Stimulated activated CD8-positive, alpha-beta memory T cell treated with anti-CD3 and anti-CD28 coated beads, Interleukin-2, amount 100 ng/mL, for 48 hours (primary cell): ENCODE measurements at places on chromosomes 6 and 20.

- DNase-seq: no peak
Observed at GRCh38 chr6:108113557-108114519, 39.3 kb upstream of the OSTM1 start.

GRCh38 chr6:130134582-130134981 is 88.2 kb downstream of the SAMD3 start:
- DNase-seq: no peak

DNA sequence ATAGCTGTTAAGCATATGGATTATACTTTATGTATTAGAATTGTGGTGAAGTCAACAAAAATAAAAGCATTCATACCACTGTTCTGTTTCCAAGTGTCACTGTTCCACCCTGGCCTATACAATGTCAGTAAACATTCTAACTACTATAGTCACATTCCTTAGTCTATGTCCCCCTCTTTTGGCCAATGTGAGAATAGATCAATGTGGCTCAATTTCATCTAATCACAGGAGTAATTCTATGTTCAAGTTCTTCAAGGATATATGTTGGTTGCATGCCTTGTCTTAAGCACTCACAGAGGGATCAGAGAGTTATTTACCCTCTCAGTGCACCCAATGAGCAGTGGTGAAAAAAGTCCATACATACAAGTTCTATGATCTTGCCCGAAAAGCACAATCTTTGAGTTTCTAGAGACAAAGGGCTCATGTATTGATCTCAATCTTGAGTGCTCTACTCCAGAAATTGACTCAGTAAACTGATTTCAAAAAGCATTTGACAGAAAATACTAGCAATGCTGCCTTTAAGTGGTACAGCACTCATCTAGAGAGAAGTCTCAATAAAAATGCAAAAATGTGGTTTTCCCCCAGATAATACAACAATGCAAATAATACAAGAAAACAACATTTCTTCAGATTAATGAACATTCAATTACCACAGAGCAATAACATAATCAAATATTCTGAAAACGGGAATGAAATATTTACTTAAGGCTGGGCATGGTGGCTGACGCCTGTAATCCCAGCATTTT is 16.5 kb downstream of the SMLR1 start:
- no peak for DNase-seq

DNA sequence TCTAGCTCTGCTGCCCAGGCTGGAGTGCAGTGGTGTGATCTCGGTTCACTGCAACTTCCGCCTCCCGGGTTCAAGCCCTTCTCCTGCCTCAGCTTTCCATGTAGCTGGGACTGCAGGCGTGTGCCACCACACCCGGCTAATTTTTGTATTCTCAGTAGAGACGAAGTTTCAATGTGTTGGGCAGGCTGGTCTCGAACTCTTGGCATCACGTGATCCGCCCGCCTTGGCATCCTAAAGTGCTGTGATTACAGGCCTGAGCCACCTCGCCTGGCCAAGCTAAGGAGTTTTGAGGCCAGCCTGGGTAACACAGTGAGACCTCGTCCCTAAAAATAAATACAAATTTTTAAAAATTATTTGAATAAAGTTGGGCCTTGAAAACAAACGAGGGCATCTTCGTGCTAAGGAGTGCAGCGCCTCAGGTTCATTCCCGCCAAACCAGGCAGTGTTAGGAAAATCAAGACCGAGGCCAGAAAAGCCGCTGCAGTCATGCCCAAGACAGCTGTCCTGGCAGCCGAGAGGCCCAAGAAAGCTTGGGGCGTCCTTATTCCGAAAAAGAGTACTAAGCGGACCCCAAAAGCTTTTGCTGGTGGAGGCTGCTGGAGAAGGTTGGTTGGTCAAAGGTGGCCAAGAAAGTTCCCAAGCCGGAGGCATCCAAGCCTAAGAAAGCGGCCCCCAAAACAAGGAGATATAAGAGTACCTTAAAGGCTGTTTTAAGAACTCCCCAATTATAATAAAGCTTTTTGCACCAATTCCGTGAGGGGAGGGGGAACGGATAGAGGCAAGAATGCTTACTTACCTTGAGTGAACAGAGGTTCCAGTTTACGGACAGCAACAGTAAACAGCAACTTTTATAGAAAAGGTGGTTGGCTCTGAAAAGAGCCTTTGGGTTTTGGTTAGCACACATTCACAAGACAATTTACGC is 109.0 kb downstream of the HFE start:
- no peak for DNase-seq

DNA sequence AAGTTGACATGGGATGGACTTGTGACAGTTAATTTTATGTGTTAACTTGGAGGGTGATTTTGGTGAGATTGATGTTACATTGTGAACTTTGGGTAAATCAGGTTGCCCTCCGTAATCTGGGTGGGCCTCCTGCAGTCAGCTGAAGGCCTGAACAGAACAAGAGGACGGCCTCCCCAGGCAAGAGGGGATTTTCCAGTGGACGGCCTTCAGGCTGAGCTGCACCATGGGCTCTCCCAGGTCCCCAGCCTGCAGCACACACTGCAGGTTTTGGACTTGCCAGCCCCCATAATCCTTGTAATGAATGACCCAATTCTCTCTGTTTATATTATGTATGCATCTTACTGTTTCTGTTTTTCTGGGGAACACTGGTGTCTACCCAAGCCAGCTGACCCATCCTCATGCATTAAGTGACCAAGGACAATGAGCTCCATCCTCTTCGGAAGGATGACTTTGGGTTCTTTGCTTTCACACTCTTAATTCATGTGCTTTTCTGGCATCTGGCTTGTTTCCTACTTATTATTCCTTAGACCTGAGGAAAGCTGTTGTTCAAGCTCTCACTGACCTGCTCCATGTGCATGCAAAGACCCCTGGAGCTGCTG is 64.2 kb downstream of the DACT2 start:
- no peak for DNase-seq

DNA sequence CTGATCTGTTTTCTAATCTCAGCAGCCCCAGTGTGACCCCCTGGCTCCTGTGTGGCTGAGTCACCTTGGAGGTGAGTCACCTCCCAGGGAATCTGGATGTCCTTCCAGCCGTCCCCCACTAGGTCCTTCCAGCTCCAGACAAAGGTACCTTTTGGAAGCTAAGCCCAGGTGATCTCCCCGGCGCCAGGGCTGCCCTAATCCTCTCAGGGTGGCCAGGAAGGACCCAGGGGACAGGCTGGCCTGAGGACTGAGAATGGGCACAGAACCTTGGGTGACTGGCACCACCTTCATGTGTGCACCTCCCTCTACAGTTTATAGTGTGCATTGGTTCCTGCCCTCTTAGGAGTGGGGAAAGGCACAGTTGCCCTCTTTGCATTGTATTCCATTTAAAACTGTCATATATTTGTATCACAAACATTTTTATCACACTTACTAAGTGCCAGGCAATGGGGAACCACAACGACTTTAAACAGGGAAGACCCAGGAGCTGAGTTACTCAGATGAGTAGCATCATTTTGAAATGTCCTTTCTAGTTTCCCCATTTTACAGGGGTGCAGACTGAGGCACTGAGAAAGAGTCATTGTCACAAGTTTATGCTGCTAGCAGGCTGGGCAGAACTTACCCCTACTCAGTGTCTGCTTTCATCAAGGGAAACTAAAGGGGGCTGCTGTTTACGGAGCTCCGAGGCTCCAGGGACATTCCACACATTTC is 2.6 kb upstream of the BPIFB4 start:
- DNase-seq: no peak

DNA sequence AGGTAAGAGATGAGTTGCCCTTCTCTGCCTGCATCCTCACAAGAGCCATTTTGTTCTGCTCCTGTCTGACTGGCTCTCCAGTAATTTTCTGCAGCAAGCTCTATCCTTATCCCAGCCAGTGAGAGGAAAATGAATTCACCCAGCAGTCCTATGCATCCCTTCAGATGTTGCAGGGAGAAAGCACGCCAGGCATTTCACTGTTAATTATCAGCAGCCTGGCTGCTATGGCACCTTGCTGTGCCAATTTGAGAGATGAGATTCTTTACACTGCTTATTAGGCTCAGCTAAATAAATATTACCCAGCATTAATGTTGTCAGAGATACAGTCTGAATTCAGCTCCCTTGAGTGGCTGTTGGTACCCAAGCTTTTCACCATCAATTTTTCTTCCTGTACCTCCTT is 61.1 kb upstream of the SNAP25 start:
- DNase-seq: no peak

DNA sequence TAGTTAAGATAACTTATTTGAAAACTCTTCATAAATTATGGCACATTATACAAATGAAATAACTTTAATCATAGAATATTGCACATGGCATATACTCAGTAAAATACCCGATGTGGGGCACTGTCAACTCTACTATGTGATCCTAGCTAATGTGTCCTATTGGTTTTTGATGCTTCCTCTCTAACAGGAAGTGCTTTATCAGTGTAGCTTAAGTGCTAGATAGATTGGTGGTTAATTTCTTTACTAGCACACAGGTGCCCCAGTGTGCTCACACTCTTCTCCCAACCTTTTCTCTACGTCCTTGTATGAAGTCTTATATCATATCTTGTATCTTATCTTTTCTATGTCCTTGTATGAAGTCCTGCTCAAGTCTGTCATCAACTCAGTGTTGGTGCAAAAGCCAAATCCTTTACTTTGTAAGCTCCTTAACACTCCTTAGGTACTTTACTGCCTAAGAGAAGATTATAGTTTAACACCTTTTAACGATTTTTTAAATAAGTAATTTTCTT is 358.9 kb downstream of the CENPW start:
- no peak for DNase-seq

DNA sequence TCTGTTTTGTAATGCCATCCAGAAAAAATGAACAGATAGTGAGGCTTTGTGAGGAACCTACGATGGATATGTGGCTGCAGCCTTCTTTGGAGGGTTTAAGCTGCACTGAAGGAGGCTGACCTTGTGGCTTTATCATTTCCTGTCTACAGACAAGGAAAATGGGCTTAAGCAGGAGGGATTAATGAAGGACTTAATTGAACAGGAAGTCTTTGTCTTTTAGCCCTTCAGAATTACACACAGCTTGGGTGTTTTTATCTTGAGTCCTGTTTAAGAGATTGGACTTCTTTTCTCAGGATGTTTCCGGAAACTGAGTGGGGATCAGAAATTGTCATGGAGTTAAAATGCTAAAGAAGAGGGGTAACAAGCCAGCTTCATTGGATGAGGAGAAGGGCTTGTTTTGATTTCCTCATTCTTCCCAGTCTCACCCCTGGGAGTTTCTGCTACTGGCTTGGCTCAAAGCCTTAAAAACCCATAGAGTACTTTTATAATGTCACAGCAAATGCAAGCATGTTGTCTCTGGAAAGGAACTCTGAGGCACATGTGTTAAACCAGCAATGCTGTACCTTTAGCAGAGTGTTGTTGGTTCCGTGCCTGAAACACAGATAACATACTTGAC is 193.6 kb downstream of the JARID2 start:
- no peak for DNase-seq

GRCh38 chr6:79671600-79672266 is 40.6 kb downstream of the SH3BGRL2 start:
- peak; percentile 17 for DNase-seq

DNA sequence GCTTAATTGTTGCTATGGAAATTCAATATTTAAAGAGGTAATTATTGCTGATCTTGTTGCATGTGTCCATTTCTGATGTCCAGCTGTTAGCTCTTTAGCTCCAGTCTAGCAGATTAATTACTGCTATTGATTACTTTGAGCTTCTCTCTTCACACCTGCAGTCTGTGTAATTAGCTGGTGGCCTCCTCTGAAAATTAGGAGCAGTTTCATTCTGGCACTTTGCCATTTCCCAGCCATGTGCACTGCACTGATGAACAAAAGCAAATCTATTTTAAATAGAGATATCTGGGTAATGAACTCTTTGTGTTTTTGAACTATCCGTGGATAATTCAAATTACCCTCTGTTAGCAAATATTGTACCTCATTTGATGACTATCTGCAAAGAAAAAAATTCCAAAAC is 275.9 kb downstream of the RNF144B start:
- no peak for DNase-seq

DNA sequence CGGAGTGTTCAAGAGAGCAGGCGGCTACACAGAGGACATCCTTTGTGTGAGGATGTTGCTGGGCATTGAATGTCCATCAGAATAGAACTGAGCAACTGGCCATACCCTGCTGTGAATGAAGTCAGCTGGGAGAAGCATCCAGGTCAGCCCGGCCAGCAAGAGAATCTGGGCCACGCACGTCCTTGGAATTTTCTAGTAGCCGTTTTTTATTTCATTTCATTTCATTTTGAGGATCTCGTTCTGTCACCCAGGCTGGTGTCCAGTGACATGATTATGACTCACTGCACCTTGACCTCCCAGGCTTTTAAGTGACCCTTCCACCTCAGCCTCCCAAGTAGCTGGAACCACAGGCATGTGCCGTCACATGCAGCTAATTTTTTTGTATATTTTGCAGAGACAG is 97.9 kb downstream of the SSR1 start:
- no peak for DNase-seq

DNA sequence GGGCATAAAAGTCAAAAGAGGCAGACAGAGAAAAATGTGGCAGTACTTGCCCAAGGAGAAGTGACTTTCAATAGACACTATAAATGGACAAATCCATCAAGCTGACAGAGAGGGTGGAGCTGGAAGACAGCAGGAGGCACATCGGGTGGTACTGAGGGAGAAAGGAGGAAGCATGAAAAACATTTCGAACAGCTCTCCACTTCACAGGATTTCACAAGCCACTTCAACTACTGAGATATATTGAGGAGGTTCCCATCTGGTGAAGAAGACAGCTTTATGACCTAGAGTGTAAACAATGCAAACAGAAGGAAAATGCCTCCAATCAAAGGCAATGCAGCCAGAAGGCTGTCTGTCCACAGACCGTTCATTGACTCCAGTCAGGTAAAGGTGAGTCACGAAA is 259.4 kb upstream of the ECI2 start:
- DNase-seq: no peak

DNA sequence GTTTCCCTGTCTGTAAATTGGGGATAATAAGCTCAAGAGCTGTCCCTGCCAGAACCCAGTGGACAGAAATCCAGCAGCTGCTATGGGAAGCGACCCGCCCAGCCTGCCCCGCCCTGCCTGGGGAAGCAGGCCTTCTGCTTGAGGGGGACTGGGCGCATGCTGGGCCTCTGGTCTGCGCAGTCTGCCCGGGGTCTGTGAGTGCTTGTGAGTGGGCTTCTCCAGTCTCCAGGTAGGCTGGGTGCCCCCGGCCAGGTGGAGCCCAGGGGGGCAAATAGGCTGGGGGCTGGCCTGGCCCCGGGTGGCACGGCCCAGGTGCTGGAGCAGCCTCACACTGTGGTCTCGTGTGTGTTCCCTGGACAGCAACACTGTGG is 648 bp upstream of the RBBP8NL start:
- no peak for DNase-seq
